ENCODE measurements at places on chromosomes 3 and 15. TPM values are rescaled to one million over a fixed set of nuclear protein-coding genes. Genes with fewer than 3 reads are reported as not detected.
A peak's percentile ranks its signal among the peaks of the same experiment; 100 is the strongest.

GRCh38 chr3:72085036-72085435, 300.1 kb upstream of the PROK2 start:
- no peak for DNase-seq

DNA sequence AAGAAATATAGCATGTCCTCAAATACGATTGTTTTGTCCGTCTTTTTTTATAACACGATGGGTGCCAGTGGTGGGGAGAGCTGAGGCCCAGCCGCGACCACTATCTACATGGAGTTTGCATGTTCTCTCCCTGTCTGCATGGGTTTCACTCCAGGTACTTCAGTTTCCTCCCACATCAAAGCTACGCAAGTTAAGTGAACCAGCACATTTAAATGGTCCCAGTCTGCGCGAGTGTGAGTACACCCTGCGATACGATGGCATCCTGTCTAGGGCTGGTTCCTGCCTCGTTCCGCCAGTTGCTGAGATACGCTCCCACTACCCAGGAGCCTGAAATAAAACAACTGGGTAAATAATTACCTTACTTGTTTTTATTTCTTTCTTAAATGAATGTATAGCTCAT, 40.6 kb downstream of the ATP13A3 start:
- no peak for DNase-seq

- no peak for DNase-seq
These were observed 228.6 kb upstream of the CMC1 start for GRCh38 chr3:28012830-28013229.

DNA sequence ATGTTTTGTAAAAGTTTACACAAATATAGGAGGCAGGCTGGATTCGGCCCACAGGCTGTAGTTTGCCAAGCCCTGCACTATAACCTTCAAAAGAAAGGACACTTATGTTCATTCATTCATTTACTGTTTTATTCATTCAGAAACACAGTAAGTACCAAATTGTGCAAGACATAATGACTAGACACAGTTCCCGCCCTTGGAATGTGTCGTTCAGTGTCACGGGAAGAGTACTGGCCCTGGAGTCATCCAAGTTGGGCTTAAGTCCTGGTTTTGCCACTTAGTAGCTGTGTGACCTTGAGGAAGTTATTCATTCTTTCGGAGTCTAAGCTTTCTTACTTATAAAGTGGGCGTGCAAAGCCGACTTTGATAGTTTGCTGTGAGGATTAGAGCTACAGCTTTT, 22.0 kb downstream of the COLQ start:
- peak; percentile 65 for DNase-seq

GRCh38 chr15:44657378-44657777, 6.1 kb downstream of the SPG11 start:
- DNase-seq = no peak

- no peak for DNase-seq
These were observed 116.4 kb downstream of the GREM1 start for GRCh38 chr15:32834156-32834555.

DNA sequence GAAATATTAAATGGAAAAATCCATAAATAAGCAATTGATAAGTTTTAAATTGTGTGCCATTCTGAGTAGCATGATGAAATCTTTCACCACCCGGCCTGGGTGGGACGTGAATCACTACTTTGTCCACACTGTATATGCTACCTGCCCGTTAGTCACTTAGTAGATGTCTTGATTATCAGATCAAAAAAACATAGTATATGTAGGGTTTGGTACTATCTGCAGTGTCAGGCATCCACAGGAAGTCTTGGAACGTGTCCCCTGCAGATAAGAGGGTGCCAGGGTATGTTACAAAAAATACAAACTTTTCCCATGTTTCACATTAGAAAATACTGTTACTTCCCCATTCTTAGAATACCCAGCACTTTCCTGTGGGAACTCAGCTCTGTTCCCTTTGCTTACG, 35.2 kb downstream of the FAM81A start:
- DNase-seq = no peak

GRCh38 chr15:40436892-40437751, 3.6 kb upstream of the BAHD1 start:
- no peak for DNase-seq

DNA sequence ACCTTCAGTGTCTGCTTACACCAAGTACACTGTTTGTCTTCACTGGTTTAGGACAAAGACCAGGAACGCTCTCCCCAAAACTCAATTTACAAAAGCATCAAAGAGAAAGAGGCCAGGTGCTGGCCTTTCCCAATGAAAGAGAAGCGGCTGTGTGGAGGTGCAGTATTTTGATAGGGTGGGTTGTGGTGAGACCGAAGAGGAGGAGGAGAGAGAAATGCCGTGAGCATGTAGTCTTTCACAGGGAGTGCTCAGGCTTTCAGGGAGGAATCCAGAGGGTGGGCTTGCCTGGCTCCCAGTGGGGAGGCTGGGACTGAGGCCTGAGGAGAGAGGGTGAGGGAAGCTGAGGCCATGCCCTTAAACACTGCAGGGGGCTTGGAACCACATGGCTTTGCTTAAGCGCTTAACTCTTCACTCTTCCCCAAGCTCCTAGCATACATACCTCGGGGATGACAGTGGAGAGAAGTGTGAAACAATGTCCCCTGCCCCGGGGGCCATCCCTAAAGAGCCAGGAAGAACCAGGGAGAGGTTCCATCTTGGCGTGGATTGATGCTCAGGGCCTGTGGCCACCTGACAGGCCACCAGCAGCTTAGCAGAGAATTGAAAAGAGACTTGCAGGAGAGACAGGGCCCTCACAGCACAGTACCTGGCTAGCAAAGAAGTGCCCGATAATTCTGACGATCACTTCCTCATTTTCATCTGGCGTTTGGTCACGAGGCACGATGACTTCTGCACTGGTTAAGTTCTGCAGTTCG, 60.5 kb downstream of the SENP2 start:
- peak; percentile 64 for DNase-seq

DNA sequence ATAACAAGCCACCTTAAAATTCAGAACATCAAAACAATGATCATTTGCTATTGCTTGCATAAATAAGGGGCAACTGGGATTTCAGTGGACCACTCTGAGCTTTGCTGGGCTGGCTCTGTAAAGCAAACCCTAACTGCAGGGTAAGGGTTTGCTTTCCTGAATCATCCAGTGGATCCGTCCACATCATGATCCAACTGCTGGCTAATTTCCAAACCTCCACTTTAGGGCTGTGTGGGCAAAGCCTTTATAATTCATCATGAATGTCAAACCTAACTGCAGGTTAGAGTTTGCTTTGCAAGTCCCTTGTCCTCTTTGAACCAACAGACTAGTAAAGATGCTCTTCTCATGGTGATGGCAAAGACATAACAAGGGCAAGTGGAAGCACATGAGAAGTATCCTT, 76.1 kb downstream of the SYNPR start:
- no peak for DNase-seq

- no peak for DNase-seq
These were observed 506.5 kb downstream of the LPP start for GRCh38 chr3:188660415-188660814.

DNA sequence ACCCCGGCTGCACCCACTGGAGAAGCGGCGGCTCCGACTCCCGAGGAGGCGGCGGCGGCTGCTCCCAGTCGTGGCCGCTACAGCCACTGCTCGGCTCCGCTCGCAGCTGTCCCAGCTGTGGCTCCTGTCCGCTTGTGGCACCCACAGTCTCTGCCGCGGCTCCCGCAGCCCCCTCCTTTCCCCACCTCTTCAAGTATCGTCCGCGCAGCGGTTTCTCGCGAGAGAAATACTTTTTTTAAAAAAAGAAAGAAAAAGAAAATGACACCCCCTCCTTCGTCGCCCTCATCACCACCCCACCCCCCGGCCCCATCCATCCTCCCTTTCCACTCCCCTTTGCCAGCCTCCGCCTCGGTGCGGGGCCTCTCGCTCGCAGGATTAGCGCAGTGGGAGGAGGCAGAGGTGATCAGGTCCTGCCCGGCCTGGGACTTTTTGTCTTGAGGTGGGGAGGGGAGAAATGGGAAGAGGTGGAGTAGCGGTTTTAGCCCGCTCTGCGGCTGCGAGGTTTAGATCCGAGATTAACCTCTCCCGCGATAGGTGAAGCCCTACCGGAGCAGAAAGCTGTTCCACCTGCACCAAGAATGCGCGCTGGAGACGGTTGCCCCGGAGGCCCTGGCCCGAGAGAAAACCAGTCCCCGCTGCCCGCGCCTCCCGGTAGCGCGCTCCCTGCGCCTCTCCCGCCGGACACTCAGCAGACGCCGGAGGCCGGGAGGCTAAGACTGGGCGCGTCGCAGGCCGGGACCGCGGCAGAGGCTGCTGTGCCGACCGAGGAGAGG, at the start of gene FBN1:
Gene FBN1, minus strand, starts transcription at position 152 of the 773 bp plus-strand sequence. CDS start 940 bp downstream, outside the sequence.
- DNase-seq = peak; percentile 61

DNA sequence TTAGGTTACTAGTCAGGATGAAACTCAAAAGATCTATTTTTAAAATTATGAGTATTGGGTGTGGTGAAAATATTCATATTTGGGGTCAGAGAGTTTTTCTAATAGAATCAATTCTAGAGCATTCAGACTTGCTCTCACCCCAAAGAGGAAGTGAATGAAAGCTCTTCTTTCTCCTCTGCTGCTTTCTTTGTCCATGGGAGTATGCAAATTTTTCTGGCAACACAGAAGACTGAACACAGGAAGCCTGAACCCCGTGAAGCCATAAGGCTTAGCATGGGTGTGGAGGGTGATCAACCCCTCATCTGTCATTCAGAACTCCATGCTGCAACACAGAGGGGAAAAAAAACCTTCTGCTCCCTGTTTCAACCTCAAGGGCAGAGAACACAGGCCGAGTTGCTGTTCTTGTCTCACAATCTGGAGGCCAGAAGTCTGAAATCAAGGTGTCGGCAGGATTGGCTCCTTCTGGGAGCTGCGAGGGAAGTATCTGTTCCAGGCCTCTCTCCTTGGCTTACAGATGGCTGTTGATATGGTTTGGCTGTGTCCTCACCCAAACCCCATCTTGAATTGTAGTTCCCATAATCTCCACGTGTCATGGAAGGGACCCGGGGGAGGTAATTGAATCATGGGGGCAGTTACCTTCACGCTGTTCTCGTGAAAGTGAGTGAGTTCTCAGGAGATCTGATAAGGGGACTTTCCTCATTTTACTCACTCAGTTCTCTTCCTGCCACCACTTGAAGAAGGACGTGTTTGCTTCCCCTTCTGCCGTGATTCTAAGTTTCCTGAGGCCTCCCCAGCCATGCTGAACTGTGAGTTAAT, 33.7 kb upstream of the CD47 start:
- DNase-seq = no peak

DNA sequence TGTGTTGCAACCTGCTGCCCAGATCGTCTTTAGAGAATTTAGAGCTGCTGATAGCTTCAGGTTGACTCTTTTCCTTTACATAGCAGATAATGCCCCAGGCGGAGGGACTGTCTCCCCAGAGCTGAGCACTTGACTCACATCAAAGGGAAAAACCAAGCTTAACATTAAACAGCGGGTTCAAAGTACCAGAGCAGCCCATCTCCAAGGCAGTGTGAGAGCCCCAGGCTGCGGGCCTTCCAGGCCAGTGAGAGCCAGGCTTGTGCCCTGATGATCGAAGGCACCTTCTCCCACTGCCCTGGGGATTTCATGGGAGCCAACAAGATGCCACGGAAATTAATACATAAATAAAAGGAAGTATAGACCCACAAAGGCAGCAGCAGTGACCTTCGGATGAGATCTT, 275.6 kb downstream of the XXYLT1 start:
- DNase-seq = no peak

GRCh38 chr3:26712211-26713026, 89.8 kb downstream of the LRRC3B start:
- DNase-seq = no peak

DNA sequence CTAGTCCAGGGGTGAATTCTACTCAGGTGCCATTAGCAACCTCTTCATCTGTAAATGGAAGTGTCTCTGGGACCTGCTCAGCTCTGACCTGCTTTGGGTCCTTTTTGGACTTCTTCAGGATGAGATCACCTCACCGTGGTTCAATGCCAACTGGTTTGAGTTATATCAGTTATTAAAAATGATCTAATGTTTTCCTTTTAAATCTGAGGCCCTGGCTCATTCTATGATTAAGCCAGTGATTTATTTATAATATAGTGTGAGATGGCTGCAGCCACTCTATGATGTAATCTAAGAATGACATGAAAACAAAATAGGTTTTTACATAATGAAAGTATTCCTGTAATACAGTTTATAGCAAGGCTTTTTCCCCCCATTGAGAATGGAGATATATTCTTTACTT, 79.4 kb downstream of the LPP start:
- DNase-seq = no peak

Gene TP63
- total RNA-seq = 300 TPM

Gene ADAMTS9
- 2.2 TPM for total RNA-seq

Gene SYNPR
- not detected for total RNA-seq

Gene PLA1A
- 0.81 TPM for total RNA-seq

Gene TMC3
- total RNA-seq = not detected

Gene DUOXA2
- total RNA-seq = not detected

Gene NECTIN3
- total RNA-seq = 7.1 TPM

Gene GOLGA6L7
- total RNA-seq = not detected

Gene STRIT1
- total RNA-seq = not detected

Gene NR2E3
- total RNA-seq = not detected

Gene TPRG1
- 40.6 TPM for total RNA-seq

Gene RPP25
- 5.4 TPM for total RNA-seq

Gene TICRR
- total RNA-seq = 1.2 TPM
